ENCODE measurements at places on chromosomes 11 and 22. TPM values are rescaled to one million over a fixed set of nuclear protein-coding genes. Genes with fewer than 3 reads are reported as not detected.

- no peak for DNase-seq
Measured at GRCh38 chr11:115893461-115894099, 389.4 kb upstream of the CADM1 start.

OSBPL5 gene
- total RNA-seq: 49.9 TPM

- DNase-seq: peak; percentile 73
Measured at GRCh38 chr11:130872981-130873380, 43.3 kb downstream of the SNX19 start.

GRCh38 chr22:17117890-17118289 lies 3.3 kb downstream of the TMEM121B start:
- peak; percentile 15 for DNase-seq

TCIRG1 gene
- total RNA-seq: 87.5 TPM

DNA sequence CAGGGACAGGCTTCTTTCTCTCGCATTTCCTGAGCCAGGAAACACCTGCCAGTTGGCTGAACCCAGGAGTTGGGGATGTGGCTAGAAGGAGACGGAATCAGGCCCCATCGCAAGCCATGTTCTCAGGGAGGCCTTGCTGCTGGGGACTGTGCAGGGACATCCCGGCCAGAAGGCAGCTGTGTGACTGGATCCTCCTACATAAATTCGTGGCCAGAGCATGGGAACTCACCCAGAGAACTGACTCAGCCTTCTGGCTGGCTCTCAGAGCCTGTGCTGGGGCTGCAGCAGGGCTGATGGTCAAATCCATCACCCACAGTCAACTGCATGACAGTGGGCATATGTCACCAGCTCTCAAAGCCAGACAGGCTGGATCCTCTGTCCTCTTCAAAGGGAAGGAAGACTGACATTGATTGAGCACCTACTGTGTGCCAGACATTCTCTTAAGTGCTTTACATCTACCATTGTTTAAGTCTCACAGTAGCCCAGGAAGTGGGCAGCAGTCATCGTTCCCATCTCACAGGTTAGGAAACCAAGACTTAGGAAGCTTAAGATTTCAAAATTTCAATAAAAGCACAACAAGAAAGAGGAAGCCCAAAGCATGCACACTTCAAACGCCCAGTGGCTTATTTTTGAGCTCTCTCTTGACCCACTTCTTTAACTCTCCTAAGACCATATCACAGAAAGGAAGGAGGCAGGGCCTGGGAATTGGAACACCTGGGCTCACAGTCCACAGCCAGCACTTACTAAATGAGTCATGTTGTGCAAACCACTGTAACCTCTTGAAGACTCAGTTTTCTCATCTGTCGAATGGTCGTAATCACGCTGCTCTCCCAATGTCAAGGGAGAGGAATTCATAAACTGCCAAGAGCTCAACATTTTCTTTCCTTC lies 30.9 kb upstream of the CACNG2 start:
- DNase-seq: peak; percentile 90

DNA sequence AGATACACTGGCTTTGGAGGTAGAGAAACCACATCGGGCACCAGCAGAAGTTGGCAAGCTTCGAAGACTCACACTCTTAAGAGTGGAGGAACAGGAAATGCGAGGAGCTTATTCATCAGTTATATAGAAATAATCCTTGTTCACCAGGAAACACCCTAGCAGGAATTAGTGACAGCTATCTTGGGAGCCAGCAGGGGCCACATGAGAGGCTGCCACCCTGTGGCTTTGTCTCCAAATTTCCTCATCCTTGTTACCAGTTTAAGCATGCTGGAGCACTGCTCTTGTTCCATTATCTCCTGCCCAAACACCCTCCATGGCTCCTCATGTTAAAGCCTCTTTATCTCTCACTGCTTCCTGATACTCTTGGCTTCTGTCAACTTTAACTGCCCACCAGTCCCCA lies 131.0 kb downstream of the PLEKHA7 start:
- DNase-seq: no peak
